Camera-type eye (tissue), 1 donor: ENCODE measurements at places on chromosomes 6 and 20. TPM values are rescaled to one million over a fixed set of nuclear protein-coding genes. Genes with fewer than 3 reads are reported as not detected.

Gene ABCF1
- total RNA-seq = 35.6 TPM

Gene UBE2V1
- total RNA-seq = 52.8 TPM

Gene RXRB
- total RNA-seq = 34.6 TPM

Gene MAN1A1
- 93.4 TPM for total RNA-seq

Gene CALHM4
- total RNA-seq = not detected

Gene METTL24
- 12.0 TPM for total RNA-seq

Gene CBLN4
- total RNA-seq = 0.82 TPM

Gene LGSN
- 729 TPM for total RNA-seq

Gene MRAP2
- total RNA-seq = 5.9 TPM

Gene LCA5
- 34.3 TPM for total RNA-seq

Gene HSD17B8
- total RNA-seq = 14.3 TPM

Gene GABRR1
- 4.6 TPM for total RNA-seq

Gene C20orf144
- total RNA-seq = 0.22 TPM

Gene INSM1
- total RNA-seq = 25.6 TPM

Gene FOXS1
- total RNA-seq = 2.3 TPM

Gene TCP11
- 0.99 TPM for total RNA-seq

Gene COL21A1
- total RNA-seq = 44.6 TPM

Gene TCF21
- total RNA-seq = not detected

Gene RBM24
- total RNA-seq = 56.3 TPM

Gene KHDC1
- 5.5 TPM for total RNA-seq

Gene TMEM217
- 0.44 TPM for total RNA-seq

Gene MMUT
- total RNA-seq = 32.5 TPM

Gene CLPSL1
- not detected for total RNA-seq

Gene SLC22A7
- not detected for total RNA-seq

Gene R3HDML
- total RNA-seq = not detected

Gene MEI4
- 0.99 TPM for total RNA-seq

Gene LY6G6C
- not detected for total RNA-seq

Gene BPIFB4
- total RNA-seq = 0.22 TPM

Gene MYLK4
- 9.9 TPM for total RNA-seq

Gene NQO2
- 9.5 TPM for total RNA-seq

Gene CD24
- total RNA-seq = 267 TPM

Gene APCDD1L
- total RNA-seq = 5.1 TPM

Gene PAK1IP1
- 12.8 TPM for total RNA-seq

Gene VSTM2L
- total RNA-seq = 25.0 TPM

Gene SLC22A2
- 1.3 TPM for total RNA-seq

Gene HTR1E
- total RNA-seq = 0.33 TPM

Gene KIAA1755
- total RNA-seq = 24.9 TPM

Gene C6orf15
- total RNA-seq = not detected

Gene RPS6KA2
- total RNA-seq = 37.1 TPM

Gene RHAG
- total RNA-seq = 3.5 TPM

Gene HTR1B
- 4.7 TPM for total RNA-seq

Gene FAM83B
- 4.5 TPM for total RNA-seq

Gene GINS1
- 6.8 TPM for total RNA-seq

Gene CCN2
- 93.1 TPM for total RNA-seq
